ENCODE measurements at places on chromosomes 6 and 20.

DNA sequence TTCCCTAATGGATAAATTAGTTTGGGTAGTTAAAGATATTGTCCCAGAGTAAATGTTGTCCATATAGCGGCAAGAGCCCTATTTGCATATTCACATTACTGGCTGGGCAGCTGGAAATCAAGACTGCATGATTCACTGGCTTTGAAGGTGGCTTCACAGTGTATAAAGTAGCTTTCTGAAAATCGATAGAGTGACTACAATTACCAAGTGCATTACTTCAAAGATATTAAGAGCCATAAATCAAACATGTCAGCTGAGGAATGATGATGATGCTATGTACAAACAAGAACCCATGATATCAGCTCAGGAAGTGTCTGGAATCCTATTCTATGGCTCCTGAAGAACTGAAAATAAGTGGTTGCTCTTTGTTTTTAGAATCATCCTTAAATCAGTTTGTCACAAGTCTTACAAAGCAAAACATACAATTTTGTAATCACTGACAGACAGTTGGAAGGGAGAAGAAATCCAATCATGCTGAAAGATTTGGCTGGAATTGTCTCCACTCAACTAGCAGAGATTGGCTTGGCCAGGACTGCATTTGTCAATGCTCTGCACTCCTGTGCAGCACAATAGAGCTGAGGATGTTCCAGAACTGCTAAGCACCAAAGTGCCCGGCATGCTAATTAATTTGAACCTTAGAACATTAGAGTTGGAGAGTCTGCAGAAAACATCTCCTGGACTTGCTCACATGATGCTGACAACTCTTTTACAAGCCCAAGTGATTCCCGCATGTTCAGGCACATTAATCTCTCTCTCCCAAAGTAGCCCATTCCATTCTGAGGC, 77.9 kb upstream of the B3GAT2 start:
- no peak for DNase-seq

DNA sequence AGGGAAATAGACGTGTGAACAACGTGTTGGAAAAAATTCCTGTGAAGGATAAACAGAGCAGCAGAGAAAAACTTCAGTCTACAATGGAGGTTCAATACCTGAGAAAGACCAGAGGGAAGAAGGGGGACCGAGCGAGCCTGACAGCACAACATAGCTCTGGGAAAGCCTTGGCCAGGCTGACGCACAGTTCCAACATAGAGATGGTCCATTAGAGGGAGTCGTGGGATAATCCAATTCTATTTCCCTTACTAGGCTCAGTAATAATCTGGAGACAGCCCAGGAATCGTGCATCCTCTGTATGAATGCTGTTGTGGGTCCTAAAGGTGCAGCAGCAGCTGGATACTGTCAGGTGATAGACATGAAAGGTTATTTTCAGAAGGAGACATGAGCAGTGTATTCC, 370.8 kb upstream of the BTBD3 start:
- DNase-seq = no peak

GRCh38 chr6:150633486-150633834, 33.8 kb downstream of the PLEKHG1 start:
- no peak for DNase-seq

- no peak for DNase-seq
Measured at GRCh38 chr6:5450073-5450472, 188.8 kb downstream of the FARS2 start.

- DNase-seq = no peak
Measured at GRCh38 chr6:41966961-41967311, 25.3 kb upstream of the CCND3 start.

DNA sequence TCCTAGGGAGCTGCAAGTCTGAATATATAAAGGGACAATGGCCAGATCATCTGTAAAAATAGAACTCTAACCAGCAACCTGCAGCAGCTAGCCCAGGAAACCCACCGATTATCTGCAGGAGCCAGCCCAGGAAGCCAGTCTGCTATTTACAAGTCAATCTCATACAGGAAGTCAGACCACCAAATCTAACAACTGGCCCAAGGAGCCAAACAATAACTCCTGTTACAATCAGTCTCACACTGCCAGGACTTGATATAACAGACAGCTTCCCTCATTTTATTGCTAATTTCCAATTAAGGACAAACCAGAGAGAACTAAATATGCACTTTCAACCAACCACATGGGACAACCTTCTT, 14.4 kb upstream of the RIN2 start:
- DNase-seq = no peak

DNA sequence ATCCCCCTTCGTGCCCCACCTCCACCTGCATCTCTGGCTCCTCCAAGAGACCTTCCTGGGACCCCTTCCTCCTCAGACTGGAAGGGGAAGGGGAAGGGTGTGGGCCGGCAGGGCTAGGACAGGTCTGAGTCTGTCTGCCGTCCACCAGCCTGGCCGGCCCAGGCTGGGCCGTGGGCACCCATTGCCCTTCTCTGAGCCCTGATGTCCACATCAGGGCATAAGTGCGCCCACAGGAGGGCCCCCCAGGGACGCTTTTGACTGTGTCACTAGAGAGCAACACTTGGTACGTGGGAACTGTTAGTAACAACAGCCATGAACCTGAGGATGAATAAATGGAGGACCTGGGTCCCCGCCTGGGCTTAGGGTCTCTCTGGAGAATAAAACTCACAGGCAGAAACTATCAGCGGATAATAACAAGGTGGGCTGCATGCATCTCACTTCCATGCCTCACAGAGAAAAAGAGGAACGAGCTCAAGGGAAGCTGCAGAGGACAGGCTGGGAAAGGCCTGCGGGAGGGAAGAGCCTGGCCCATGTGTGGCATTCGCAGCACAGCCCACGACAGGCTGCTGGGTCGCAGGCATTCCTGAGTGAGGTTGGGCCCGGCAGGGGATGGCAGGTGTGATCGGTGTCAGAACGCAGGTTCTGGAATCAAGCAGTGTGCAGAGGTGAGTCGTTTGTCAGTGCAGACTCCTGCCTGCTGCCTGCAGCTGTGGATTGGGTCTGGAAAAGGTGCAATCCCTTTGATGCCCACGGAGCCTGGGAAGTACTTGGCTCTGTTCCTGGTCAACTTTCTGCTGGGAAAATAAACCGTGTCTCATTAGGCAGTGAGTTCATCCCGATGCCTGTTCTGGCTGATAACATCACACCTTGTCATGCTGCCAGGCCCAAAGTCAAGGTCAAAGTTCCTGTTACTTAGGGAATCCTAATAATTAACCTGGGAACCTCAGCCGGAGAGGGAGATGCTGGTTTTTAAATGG, 60.9 kb downstream of the BCAS4 start:
- no peak for DNase-seq

DNA sequence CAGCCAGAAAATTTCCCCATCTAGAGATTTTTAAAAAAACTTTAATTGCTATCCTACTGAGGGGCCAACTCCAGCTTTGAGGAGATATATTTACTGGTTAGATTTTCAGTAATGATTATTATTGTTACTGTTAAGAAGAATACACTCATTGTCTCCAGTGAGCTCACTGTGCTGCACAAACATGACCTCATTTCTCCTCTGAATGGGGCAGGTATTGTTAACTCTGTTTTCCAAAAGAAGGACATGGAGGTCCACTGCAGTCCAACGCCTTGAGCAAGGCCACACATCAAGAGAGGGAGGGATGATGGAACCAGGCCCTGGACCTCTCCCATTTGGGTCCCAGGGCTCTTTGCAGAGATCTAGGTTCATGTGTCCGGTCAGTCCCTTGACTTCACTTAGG, 13.9 kb upstream of the SCUBE3 start:
- no peak for DNase-seq

GRCh38 chr20:289693-290083, 862 bp downstream of the C20orf96 start:
- DNase-seq = no peak

GRCh38 chr6:26045928-26046368, 41.3 kb upstream of the HFE start:
- DNase-seq = no peak

- no peak for DNase-seq
Measured at GRCh38 chr20:6629564-6629963, 137.9 kb upstream of the BMP2 start.

- no peak for DNase-seq
Measured at GRCh38 chr20:31475472-31476293, 595 bp downstream of the REM1 start.

DNA sequence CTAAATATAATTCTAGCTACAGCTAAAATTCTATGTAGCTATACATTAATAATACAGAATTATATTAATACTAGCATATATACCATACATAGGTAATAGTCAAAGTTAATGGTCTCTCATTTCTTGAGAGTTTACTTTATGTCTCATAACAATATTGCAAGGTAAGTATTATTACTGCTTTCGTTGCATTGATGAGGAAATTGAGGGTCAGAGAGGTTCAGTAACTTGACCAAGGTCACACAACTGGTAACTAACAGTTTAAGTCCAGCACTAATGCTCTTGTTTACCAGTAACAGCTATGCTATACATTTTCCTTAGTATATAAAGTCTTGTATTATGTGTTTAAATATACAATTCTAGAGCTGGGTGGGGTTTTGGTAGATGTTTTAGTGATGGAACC, 67.6 kb downstream of the AFG1L start:
- DNase-seq = no peak

DNA sequence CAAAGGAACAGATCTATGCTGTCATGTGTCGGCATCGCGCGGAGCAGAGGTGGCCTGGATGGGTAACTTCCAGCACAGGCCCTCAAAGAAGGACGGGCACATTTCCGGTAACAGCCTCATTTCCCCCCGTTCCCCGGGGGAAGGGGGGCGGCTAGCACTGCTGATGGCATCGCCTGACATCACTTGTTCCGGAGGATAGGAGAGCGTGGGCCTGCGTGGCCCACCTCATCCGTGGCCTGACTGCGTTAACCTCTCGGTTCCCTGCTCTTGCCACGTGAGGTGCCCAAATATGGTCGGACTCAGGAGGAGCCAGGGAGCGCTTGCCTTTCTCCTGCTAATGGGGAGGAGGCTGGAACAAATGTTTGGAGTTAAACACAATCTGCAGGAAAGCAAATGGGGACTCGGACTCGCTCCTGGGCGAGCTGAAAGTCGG, at the start of gene AKAP12:
Gene AKAP12 (plus strand): TSS at position 365 of the 433 bp plus-strand sequence. CDS start 596 bp downstream, outside the sequence.
- no peak for DNase-seq

DNA sequence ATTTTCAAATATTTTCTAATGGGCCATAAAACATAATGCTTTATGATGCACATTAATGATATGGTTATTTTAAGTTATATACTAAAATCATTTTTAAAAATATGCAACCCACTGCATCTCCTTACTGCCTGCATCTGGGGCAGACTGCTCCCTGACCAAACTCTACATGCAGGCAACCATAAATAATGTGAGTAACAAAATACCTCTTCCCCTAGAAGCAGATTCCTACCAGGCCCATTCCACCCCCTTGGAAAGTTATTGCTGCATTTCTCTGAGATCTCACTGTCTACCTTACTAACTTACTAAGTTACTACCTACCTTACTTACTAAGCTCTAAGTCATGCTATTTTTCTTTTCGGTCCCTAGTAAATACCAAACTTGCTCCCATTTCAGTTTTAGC, 71.8 kb downstream of the ATG5 start:
- no peak for DNase-seq

- no peak for DNase-seq
Measured at GRCh38 chr6:37134036-37134395, 35.9 kb upstream of the PIM1 start.

DNA sequence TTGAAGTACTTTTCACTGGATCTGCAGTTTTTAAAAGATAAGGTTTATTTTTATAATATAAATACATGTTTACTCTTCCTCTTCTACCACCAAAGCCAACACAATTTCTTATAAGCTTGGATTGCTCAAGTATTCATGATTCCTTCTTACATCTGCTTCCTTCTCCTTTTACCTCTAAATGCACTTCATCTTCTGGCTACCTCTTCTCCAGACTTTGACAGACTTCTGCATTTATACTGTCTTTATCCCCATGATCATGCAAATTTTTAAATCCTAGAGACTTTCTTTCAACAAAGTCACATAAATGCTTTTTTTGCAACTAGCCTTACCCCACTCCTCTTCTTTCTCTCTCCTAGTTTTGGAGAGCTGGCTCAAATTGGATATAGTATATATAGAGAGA, 142.9 kb downstream of the TFAP2B start:
- no peak for DNase-seq

DNA sequence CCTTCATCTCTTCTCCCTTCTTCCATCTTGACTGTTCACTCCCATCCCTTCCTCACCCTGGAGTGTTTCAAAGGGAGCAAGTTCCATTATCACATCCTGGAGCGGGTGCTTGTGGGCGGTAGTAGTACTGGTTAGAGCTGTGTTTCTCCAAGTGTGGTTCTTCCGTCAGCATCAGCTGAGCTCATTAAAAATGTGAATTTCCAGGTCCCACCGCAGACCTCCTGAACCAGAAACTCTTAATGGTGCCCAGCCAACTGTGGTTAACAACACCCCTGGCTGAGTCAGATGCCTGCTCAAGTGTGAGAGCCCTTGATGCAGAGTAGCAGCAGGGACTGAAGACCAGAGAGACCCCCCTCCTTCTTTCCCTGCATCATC, 24.4 kb downstream of the ANGPT4 start:
- DNase-seq = no peak

GRCh38 chr20:48335308-48336050, 492.3 kb downstream of the PREX1 start:
- DNase-seq = no peak

- DNase-seq = no peak
Measured at GRCh38 chr6:119308048-119308570, 41.5 kb downstream of the MAN1A1 start.

GRCh38 chr6:135018941-135019340, 35.7 kb downstream of the HBS1L start:
- no peak for DNase-seq

- DNase-seq = no peak
Measured at GRCh38 chr20:31596831-31597480, 8.1 kb upstream of the ID1 start.

DNA sequence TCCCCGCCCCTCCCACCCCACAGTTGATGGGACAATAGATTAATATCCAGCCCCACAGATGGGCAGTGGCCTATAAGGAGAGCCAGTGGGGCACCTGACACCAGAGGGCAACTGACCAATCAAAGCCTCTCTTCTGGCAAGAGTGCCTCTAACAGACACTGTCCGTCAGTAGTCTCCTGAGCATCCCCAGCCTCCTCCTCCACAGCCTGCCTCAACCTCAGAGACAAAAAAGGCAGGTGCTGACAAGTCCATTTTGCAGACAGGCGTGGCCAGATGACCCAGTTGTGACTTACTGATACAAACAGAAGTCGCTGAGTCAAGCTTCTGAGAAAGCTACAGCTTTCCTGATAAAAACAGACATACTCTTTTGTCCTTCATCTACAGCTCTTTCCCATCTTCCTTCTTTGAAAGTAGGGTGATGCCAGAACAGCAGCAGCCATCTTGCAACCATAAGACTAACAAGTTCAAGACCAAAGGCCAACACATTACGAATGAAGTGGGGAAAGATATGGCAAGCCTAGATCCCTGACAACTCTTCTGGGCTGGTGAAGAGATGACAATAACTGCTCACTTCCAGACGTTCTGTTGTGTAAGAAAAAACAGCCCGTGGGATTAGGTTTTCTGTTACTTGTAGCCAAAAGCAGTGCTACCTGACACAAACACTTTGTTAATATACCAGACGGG, 12.3 kb downstream of the PPIL1 start:
- DNase-seq = no peak

- no peak for DNase-seq
Measured at GRCh38 chr6:108294297-108294726, 542 bp upstream of the AFG1L start.
